Cerebellar cortex (tissue), 1 donor: ENCODE measurements at places on chromosomes 13 and 19.

DNA sequence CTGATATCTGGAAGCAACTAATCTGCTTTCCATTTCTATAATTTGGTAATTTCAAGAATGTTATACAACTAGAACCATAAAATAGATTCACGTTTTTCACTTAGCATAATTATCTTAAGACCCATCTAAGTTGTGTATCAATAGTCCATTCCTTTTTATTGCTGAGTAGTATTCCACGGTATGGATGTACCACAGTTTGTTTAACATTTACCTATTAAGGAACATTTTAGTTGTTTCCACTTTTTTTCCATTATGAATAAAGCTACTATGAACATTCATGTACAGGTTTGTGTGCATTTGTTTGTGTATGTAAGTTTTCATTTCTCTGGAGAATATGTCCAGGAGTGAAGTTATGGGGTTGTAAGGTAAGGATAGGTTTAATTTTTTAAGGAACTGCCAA, 18.3 kb upstream of the ZNF112 start:
- no peak for DNase-seq

- DNase-seq = no peak
These were observed 329.2 kb upstream of the TSHZ3 start for GRCh38 chr19:31678421-31678820.

GRCh38 chr19:35718345-35719041, 690 bp downstream of the KMT2B start:
- no peak for DNase-seq

DNA sequence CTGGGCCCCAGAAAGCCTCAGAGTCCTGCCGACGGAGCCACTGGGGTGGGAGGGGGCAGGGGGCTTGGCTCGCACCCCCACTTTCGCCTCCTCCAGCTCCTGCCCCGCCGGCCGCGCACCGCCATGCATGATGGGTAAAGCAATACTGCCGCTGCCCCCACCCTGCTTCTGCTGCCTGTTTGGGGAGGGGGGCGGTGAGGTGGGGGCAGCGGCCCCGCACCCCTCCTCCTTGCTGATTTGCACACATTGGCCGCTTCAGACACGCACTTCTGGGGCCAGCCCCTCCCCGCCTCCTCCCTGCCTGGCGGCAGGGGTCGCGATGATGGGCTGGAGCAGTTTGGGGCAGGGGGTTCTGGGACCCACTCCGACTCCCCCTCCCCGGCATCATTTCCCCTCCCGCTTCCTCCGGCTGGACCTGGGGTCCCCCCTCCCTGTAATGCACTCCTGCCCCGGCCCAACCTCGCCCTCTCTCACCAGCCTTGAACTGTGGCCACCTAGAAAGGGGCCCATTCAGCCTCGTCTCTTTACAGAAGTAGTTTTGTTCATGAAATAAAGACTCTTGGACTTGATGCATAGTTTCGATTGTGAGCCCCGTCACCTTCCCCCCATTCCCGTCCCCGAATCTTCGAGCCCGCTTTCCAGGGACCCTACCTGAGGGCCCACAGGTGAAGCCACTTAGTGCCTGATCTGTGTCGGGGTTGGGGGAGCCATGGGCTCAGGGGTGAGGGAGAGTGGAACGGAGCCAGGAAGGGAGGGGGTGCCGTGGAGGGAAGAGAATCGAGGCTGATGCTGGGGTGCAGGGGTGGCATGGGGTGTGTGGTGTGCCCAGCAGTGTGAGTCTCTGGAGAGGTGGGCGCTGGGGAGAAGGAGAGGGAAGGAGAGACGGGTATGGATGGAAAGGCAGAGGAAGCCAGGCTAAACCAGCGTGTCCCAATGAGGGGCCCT, 1.4 kb upstream of the HPN start:
- DNase-seq = no peak

DNA sequence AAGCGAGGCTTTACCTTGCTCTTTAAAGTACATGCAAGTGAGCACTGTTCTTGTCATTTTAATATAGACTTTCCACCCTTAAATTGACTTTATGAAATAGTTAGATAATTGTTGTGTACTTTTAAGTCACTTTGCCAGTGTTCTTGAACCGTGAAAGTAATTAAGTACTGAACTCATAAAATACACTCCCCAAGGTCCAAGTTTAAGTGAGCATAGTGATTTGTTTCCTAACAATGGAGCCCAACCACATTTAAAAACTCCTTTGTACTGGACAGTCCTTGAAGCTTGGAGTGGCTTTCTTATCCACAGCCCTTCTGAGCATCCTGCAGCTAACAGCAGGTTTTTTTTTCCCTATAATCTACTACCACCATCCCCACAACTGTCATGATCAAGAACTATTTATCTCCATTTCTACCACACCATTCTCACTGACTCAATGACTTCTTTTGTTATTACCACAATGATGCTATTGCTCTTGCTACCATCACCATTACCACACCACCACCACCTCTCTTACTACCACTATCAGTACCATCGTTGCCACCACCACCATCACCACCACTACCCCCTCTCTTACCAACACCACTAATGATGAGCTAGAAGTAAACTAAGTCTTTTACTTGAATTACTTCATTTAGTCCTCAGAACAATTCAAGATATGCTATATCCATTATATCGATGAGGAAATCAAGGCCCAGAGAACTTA, 452.6 kb downstream of the DIAPH3 start:
- no peak for DNase-seq

DNA sequence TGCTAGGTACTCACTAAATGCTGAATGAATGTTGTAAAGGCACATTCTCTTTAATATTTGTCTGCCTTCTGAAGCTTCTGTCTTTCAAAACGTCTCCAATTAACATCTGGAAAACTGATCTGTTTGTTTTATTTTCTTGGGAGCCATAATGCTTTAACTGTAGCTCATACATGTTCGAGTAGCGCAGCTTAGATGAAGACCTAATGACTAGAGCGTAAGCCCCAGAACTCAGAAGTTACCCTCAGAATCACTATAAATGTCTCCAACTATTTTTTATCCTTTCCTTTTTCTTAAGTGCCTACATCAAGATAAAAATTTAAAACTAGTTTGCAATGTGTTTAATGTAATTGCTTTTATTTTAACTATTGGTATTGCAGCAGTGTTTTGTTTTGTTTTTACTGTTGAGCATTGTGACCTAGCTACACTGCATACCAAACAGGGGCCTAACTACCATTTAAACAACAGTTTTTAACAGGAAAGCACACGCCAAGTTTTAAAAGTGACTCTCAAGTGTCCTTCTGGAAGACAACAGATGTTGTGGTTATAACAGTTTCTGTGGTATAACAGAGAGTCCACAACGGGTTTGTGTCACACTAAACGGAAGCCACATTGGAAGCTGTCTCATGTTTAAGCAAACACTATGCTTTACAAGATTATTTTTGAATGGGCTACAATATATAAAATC, 42.0 kb downstream of the MRPL57 start:
- DNase-seq = no peak

DNA sequence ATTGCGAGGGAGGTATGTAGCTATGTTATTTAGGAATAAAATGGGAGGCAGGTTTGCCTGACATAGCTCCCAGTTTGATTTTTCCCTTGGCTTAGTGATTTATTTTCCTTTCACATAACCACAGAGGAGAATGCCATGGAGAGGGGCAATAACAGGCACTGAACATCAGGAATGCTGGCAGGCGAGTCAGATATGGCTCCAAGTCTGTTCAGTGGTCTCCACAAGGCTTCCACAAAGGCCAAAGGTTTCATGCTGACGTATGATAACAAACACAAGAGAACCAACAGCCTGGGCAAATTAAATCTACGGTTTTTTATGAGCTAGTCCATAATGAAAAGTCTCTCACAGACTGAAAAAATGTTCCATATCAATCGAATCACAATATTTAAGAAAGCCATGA, 66.7 kb downstream of the SUCLA2 start:
- DNase-seq = no peak

DNA sequence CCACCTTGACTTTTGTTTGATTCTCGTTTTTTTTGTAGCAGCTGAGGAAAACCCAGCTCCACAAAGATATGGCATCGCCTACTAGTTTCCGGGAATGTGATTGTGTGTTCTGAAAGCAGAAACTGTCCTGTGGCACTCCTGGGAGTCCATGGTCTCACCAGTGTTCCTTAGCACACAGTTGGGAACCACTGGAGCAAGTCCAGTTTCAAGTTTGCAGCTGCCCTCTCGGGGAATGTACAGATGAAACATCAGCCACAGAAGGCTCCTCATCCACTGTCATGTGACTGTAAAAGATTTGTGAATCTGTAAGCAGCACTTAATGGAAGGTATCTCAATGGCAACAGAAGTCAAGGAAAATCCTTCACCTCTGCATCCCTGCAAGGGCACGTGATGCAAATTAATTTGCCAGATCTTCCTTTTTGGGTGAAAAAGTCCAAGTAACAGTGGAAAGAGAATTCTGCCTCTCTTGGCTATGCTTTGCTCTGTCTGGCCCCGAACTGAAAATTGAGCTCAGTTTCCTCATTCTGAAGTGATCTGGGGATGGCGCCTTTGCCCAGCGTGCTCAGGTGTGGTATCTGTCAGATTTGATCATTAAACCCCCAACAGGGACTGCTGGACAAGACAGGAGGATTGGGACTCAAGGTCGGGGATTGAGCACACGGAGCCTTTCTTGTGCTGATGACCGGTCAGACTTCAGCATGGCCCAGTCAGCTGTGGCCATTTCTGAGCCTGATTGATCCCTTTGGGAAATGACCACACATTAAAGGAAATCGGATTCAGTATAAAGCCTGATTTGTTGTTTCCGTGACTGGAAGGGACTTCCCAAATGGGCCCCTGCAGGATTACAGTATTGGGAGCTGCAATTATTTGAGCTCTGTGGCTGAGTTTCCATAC, 58.8 kb downstream of the ING1 start:
- no peak for DNase-seq

DNA sequence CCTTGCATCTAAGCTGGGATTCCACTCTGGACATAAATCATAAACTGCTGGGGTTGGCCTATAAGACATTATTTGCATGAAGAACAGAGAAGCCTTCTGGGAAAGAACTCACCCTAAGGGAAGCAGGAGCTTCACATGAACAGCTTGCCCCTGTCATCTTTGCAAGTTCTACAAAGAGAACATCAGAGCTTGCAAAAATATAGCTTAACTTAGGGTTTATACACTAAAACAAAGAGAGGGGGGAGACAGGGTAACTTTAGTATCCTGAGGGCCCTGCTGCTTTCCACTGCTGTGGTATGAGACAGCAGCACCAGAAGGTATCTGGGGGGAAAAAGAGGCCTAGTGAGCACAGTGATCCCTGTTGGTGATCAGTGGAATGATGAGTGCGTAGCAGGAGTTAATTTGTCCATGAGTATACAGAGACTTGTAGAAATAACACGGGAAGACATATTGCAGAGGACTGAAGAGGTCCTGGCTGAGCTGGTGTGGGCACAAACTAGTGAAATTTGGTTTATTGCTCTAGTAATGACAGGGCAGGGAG, 116.1 kb upstream of the TSC22D1 start:
- DNase-seq = peak; percentile 31

GRCh38 chr13:105679838-105680237, 855.6 kb downstream of the EFNB2 start:
- no peak for DNase-seq

- peak; percentile 11 for DNase-seq
These were observed 83.2 kb upstream of the IRS2 start for GRCh38 chr13:109869312-109870237.
